Occipital lobe (tissue), 3 donors: ENCODE measurements at places on chromosomes 16 and 17.
A peak's percentile ranks its signal among the peaks of the same experiment; 100 is the strongest.

GRCh38 chr16:74448990-74449389 lies 27.7 kb upstream of the CLEC18B start:
- DNase-seq: no peak

DNA sequence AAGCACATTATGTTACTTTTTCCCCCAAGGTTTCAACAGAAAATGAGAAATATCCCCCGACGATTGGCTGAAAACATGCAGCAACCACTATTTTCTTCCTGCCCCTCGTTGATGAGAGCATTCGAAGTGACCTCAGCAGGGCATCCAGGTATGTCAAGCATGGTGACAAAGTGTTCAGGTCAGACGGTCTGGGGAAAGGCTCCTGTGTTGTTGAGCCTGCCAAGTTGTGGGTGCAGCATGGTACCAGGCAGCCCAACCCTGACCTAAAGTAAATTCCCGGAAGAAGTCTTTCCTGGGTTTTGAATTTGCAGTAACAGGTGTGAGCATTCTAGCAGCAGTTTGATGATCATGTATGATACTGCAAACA lies 51.7 kb upstream of the SEC14L1 start:
- no peak for DNase-seq

GRCh38 chr17:2885733-2886132 lies 89.5 kb downstream of the RAP1GAP2 start:
- no peak for DNase-seq

- DNase-seq: no peak
Measured at GRCh38 chr17:17077101-17077500, 34.8 kb downstream of the MPRIP start.

DNA sequence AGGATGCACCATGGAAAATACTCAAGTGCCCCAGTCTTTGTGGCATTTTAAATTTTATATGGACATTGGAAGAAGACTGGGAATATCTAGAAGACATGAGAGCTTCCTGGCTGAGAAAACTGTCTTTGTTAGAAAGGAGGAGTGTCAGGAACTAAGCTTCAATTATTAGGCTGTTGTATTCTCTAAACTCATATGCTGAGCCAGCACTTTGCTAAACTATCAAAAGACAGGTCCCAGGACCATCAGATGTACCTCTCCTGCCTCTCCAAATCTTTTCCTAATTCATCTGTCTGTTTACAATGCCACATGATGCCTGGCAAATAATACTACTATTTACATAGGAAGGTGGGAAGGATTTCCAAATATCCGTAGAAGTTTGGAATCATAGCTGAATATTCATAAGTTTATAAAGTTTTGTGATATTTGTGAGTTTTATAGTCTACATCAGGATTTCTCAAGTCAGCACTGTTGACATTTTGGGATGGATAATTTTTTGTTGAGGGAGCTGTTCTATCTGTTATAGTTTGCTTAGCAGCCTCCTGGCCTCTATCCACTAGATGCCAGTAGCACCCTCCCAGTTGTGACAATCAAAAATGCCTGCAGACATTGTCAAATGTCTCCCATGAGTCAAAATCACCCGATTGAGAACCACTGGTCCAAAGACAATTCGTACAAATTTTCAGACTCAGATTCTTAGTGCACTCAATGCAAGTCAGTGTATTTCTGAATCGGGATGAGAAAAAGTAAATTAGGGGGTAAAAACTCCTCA lies 61.2 kb upstream of the NETO2 start:
- DNase-seq: no peak

DNA sequence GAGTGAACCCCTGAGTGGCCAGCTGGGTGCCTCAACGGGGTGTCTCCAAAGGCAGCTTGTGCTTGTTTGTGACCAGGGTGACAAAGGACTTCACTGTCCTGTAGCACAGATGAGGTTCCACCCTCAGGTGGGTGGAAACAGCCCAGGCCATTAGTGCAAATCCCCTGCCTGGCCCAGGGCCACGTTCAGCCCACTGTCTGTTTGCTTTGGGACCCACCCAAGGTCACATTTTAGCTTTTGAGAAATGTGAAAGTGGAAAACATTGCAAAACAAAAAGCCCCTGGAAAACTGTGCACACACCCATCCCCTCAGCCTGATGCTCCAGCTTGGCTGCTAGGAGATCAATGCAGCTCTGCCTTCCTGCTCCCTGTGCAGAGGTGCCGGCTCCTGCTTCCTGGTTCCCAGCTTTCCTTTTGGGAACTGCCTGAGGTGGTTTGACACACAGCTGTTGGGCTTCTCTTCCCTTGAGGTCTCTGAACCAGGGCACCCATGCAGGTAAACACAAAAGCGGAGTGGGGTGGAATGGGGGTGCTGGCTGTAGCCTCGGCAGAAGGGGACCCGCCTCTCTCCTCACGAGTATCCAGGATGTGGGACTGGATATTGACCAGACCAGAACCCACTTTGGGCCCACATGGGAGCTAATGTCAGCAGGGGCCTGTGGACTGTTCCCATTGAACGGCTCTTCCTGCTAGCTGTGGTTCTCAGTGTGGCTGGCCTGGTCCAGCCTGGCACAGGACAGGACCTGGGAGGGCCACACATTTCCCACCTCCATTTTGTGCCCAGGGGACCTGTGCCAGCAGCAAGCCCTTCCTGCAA lies 7.9 kb upstream of the SPHK1 start:
- no peak for DNase-seq

- DNase-seq: no peak
Measured at GRCh38 chr17:47850373-47850691, 631 bp downstream of the SP6 start.

DNA sequence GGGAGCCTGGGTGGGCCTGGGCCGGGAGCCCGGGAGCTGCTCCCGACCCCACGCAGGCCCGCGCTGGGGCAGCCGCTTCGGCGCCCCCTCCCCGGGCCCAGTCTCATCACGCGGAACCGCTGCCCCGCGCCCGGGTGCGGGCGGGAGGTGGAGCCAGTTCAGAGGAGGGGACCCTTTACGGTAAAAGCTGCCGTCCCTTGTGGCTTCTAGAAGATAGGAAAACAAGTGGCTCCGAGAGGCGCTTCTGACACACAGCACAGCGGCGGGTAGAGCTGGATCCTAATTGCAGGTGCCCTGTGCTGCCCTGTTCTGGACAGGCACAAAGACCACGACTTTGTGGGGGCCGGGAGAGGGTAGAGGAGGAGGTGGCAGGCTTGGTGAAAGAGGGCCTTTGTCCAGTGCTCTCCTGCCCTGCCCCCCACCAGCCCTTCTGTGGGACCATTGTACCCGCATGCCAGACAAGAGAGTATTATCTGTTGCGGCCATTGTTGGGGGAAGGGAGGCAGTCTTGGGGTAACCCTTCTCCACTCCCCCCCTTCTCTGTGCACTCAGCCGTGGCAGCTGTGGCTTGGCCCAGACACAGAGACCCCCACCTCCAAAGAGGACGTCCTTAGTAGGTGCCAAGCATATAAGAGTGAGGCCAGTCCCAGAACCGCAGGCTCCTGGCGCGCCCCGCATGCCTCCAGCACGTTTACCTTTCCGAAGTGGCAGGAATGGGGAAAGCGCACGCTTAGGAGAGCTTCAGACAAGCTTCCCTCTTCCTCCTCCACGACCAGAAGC lies 736 bp downstream of the CNP start:
- peak; percentile 79 for DNase-seq

GRCh38 chr16:70753694-70754325 lies 47.1 kb downstream of the VAC14 start:
- no peak for DNase-seq

DNA sequence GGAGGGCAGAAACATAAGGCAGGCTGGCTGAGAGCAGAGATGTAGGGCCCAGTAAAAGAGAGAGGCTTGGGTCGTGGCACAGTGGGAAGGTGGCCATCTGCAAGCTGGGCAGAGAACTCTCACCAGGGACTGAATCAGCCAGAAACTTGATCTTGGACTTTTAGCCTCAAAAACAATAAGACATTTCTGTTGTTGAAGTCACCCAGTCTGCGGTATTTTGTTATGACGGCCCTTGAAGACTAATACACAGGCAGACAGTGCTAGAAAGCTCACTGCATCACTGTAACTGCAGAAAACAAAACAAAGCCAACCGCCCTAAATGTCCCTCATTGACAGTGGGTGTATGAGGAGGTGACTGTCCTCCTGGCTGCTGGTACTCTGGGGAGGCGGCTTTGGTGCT lies 3.9 kb upstream of the JPH3 start:
- DNase-seq: no peak

DNA sequence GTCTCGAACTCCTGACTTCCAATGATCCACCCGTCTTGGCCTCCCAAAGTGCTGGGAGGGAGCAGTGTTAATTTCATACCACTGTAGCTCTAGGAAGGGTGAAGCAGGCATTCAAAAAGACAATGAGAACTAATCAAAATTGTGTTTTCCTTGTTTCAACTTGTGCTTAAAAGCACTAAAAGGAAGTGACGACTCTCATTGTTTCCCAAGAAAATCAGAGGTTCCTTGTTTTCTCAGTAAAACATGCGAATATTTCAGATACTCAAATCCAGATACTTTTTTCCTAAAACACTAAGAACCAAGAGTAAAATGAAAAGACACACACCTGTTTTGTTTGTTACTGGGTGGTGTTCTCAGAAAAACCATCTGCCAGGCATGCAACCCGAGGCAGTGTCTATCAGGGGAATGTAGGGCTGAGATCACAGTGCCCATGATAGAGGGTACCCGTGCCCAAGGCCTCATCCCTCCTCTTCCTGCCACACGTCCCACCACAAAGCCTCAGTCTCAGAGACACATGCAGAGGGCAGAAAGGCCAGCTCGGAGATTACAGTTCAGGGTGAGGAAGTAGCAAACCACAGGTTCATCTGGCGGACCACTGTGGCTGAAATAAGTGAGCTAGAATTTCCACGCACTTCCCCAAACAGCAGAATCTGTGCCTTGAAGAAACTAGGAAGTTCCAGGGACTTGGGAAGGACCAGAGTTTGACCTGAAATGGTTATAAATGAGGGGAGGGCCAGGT lies 33.7 kb downstream of the GINS3 start:
- no peak for DNase-seq

- DNase-seq: no peak
Measured at GRCh38 chr17:49968405-49969133, 421 bp upstream of the DLX4 start.
